ENCODE measurements at places on chromosomes 4 and X.

DNA sequence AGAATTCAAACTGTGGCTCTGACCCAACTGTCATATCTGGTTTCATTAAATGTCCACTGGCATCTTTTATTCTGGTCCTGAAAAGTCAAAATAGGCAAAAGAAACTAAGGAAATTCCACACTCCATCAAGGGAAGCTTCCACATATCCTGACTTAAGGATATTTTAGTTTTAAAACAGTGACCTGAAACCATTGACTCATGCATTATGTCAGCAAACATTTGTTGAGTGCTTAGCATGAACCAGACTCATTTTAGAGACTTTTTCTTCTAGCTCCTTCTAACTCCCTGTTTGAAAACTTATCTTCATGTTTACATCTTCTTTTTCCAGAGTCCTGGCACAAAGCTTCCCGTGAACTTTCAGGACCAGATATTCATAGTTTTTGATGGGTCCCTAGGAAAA lies 6.9 kb upstream of the CXCL1 start:
- DNase-seq, result no peak

DNA sequence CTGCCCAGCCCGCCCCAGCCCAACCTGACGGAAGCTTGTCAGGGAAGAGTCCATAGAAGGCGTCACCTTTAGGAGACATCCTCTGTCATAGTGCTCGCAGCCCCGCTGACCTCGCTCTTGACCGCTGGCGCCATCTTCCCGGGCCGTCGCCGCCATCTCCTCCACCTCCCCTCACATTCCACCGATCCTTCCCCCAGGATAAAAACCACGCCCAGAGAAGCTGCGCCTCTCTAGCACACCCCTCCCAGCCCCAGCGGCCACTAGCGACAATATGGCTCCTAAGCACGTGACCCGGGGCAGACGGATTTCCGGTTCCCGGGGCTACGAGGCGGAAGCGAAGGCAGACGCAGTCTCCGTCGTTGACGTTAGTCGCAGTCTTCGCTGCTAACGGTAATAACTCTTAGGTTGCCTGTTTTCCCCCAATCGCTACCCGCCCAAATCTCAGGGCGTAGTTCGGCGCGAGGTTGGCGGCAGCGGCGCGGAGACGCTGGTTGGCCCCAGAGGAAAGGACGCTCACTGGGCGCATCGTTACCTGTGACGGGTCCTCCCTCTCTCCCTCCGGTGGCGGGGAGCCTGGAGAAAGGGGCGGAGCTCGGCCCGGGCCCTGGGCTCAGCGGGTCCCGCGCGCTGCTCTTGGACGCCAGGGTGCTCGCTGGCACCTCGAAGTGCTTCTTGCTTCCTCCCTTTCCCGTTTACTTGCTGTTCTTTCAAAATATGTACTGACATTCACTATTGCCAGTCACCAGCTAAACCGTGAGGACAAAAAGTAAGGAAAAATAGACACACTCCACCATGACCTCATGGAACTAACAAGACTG lies at the start of the genes RCHY1 and THAP6:
Gene RCHY1, minus strand, starts transcription at position 273 of the 818 bp plus-strand sequence. Its CDS starts 117 bp downstream, at position 156.
Gene THAP6, plus strand, starts transcription at position 343 of the 818 bp plus-strand sequence. CDS start 980 bp downstream, outside the sequence.
- peak; percentile 96 for DNase-seq

- DNase-seq, result no peak
Measured at GRCh38 chr4:58679886-58680285, 1569.7 kb upstream of the IGFBP7 start.

DNA sequence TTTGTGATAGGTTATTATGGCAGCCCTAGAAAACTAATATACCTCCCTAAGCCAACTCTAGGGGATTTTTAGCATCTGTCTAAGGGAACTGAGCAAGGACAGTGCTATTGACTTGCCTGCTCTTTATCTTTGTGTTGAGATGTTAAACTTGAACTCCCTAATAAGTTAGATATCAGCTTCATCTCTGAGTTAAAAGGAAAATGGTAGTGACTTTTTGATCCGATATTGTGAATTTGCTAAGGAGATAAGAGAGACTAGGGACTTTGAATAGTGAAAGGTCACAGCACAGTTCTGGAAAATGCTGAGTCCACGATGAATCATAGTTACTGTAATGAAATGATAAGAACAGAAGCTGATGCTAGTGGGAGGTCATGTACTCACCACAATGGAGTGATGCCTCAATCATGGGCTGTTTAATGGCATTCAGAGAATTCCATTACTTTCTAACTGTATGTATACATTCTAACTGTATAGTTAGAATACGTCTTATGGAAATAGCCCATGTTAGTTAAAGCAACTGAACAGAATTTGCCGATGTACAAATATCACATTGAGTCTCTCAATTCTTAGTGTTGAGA lies 147.2 kb downstream of the GLRA3 start:
- DNase-seq, result no peak

- no peak for DNase-seq
Measured at GRCh38 chrX:69097451-69098236, 67.6 kb downstream of the PJA1 start.

GRCh38 chrX:153321381-153322124 lies at the start of gene PNMA6F:
Gene PNMA6F (minus strand): TSS chrX:153321767. CDS start chrX:153320674, 1,093 bp downstream.
- DNase-seq, result no peak

DNA sequence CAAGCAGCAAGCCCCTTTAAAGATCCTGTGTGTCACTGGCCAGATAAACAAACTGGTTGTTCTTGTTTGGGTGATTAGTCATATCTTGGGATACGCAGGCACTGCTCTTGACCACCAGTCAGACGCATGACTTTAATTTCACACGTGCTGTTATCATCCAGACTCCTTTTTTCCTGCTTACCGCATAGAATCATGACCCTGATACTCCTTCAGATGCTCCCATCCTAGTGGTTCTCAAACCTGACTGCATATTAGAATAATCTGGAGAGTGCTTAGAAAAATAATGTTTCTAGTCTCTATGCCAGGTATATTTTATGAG lies 78.8 kb downstream of the CLDN22 start:
- no peak for DNase-seq

DNA sequence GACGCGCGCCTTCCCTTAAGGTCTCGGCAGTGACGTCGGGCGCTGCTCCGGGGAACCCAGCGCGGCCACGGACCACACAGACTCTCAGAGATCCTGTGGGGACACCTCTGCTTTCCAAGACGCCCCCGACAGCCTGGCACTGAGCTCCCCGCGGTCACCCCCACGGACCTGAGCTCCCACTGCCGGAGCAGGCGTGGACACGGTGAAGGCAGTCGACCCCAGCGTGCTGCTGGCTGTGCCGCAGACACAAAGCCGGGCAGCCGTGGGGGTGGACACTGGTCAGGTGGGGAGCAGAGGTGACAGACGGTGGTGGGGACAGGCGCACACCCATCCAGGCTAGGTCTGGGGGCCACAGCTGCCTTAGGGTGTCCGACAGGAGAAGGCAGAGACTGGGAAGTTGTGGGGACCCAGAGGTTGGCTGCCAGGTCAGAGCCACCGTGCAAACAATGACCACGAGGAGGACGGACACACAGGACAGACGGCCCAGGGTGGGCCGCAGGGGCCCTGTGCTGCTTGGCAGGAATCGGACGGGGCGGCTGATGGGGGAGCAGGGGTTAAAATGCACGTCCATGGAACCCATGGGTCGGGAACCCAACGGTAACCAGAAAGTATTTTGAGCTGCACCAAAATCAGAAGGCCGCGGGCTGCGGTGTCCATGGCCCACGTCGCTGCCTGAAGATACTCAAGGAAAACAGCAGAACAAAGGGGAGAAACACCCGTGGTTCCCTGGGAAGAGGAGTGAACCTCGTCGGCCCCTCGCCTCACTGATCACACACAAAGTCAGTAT lies 16.6 kb upstream of the GTPBP6 start:
- no peak for DNase-seq

DNA sequence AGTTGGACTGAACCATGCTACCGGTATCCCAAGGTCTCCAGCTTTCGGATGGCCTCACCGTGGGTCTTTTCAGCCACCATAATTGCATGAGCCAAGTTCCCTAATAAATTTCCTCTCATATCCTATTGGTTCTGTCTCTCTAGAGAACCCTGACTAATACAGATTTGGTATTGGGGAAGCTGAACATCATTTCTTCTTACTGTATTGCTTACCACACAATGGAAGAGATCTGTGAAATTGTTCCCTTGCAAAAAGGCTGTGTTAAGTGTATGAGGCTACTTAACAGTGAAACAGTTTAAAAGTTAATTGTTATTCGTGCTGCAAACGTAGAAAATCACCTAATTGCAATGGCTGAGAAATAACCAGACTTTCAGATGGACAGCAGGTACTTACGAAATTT lies 34.0 kb downstream of the PLAC8 start:
- DNase-seq, result no peak

DNA sequence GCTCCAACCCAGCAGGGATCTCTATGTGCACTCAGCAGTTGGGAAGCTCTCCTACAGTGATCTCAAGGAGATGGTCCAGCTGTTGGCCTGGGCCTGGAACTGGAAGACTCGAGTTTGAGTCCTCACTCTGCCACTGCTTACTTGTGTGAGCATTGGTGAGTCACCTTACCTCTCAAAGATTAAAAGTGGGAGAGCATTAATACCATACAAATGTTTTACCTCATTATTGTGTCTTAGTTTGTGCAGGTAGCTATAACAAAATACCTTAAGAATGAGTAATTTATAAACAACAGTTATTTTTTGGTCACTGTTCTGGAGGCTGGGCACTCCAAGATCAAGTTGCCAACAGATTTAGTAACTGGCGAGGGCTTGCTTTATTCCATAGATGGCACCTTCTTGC lies 21.4 kb upstream of the ZNF827 start:
- DNase-seq, result no peak

GRCh38 chrX:66042307-66043077 lies 2.6 kb upstream of the VSIG4 start:
- DNase-seq, result no peak

DNA sequence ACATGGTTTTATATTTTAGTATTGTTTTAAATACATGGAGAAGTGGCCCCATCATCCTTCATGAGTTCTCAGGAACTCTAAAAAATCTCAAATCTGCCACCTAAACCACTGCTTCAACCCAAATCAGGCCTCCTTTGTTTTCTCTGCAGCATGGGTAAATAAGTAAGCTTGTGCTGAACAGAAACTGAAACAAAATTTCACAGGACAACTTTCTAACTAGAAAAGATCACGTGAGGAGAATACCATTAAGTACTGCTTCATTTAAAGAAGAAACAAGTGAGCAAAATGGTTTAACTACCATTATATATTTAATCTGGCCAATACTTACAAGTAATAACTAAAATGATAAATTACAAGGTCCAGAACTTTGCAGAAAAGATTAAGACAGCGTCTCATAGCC lies 2.5 kb downstream of the ARAP2 start:
- no peak for DNase-seq

DNA sequence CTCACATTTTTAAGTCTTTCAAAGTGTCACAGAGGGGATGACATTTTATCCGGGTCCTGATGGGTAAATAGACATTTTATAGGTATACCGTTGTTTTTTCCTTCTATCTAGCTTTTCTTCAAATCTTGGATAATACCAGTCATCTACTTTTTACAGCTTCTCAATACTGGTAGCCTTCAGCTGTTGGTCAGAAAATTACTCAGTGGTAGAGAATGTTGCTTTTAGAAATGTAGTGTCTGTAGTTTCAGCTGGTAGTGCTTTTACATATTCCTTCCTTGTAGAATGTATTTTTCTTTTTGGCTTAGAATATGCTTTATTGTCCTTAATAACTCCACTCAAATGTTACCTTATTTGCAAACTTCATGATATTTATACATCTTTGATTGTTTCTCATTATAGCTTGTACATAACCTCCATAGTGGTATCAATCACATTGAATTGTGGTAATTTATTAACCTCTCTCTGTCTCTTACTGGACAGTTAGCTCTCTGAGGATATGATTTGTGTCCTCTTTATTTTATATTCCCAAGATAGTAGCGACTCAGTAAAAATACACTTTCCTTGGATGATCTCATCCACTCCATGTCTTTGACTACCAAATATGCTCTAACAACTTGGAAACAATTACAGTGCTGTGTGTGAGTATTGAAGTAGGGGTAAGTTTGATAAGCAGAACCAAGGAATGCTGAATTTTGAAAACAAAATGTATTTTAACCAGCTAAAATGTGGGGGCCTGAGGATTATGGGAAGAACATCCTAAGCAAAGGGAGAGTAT lies 53.8 kb downstream of the RAP1GDS1 start:
- DNase-seq, result no peak

- DNase-seq, result no peak
Measured at GRCh38 chr4:184583738-184584502, 65.3 kb downstream of the CASP3 start.

DNA sequence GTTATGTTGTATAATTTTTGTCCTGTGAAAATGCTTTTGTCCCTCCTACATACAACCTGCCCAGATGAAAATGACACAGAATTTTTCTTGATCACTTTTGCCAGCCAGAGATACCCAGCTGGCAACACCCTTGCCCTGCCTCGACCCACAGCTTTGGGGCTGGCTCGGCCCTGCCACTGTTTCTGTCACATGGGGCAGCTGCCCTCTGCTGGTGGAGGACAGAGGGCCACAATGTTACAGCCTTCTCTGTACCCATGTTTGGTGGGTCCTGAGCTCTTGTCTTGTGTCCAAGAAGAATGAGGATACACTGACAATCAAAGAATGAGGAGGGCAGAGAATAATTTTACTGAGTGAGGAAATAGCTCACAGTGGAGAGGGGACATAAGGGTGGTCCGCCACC lies 31.1 kb downstream of the BMP15 start:
- DNase-seq, result peak; percentile 8

DNA sequence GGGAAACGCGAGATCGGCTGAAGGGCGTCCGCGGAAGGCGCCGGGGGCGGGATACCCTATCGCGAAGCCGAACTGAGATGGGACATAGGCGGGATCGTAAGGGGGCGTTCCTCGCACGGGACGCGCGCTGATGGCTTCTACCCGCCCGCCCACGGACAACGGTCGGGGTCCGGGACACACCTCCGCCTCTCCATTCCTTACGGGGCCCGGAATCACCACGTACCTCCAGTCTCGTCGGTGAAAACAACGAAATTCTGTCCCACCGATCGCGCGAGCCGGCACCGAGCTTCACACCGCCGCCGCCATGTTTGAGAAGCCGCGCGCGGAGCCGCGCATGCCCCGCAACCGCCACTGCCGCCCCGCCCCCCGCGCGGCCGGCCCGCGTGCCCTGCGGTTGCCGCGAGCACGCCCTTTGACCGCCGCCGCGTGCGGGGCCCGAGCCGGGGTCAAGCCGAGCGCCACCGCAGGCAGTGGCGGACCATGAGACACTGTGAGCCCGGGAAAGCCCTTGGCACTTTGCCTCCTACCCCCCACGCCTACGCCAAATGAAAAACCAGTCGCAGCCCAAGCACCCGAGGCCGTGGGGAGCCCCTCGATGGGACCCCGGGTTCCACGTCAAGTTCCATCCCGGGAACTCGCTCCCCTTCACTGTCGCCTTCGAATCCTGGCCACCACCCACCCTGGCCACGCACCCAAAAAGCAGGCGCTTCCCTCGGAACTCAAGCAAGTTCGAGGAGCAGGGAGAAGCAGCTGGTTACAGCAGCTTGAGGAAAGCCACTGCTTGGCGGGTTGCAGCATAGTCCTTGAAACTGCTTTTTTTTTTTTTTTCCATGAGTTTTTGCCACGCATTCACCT lies at the start of gene SCML2:
Gene SCML2, minus strand, starts transcription at position 320 of the 855 bp plus-strand sequence. CDS start 20,617 bp downstream, outside the sequence.
- DNase-seq, result peak; percentile 65

- no peak for DNase-seq
Measured at GRCh38 chr4:87322754-87323153, at the start of gene HSD17B13. Gene HSD17B13 (minus strand): TSS chr4:87322882. CDS start chr4:87322841, 41 bp downstream.
